ENCODE measurements at places on chromosomes 4 and X.
A peak's percentile ranks its signal among the peaks of the same experiment; 100 is the strongest.

GRCh38 chrX:17376431-17377077 is 1.6 kb downstream of the NHS start:
- peak; percentile 35 for DNase-seq

- no peak for DNase-seq
Observed at GRCh38 chr4:38076153-38076669, 116.0 kb downstream of the PTTG2 start.

GRCh38 chr4:75135068-75135825 is 202.3 kb downstream of the PARM1 start:
- no peak for DNase-seq

- no peak for DNase-seq
Observed at GRCh38 chr4:7971881-7972500, 32.3 kb upstream of the AFAP1 start.

GRCh38 chr4:78684325-78685079 is 91.6 kb upstream of the BMP2K start:
- no peak for DNase-seq

GRCh38 chr4:126547352-126547751 is 1085.4 kb upstream of the INTU start:
- no peak for DNase-seq

GRCh38 chrX:24485976-24486680 is 21.0 kb downstream of the PDK3 start:
- DNase-seq: no peak

- no peak for DNase-seq
Observed at GRCh38 chr4:89788206-89789072, 48.5 kb downstream of the SNCA start.

GRCh38 chr4:144681806-144682205 is 35.9 kb downstream of the HHIP start:
- DNase-seq: no peak

DNA sequence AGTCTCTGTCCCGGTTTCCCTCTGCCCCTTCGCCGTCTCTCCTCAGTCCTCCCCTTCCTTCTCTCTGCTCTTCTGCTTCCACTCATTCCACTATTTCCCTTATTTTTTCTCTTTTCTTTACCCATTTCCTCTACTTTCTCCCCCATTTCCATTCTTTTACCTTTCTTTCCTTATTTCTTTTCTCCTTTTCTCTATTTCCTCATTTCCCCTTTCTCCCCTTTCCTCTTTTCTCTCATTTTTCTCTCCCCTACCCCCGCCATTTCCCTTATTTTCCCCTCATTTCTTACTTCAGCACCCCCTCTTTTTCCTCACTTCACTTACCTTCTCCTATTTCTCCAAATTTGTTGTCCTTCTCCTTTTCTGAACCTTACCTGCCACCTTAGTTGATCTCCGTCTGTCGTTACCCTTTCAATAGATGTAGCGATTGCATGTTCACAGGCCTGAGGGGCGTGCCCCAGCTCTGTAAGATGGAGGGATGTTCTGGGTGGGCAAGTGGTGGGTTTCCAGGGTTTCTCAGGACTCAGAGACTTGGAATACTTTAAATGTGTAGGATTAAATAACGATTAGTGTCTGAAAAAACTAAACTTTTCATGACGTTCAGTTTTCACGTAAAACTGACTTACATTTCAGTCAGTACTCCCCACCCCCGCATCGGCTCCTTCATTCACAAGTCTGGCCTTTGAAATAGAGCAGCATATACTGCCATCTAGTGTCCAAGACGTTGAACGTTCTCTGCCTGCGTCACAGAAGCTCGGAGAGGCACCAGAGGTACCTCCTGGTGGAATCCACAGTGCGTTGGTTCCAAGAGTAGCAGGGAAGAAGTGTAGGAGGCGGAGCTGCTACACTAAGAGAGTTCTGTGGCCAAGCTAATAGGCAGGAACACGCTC is 641 bp upstream of the NCBP2L start:
- peak; percentile 63 for DNase-seq

DNA sequence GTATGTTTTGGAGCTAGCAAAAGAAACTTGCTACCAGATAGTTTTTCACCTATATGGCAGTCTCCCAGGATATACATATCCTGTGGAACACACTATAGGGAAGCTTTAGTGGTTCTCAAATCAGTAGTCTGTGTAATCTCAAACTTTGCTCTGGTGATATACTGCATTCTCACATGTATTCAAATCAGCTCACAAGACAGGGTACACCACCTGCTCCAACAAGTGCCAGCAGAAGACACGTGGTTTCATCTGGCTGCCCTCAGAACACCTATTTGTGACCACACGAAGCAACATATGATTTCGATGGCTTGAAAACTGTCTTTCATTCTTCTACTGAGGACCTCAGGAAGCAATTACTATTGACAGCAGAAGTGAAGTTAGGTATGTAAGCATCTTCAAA is 37.7 kb downstream of the BCLAF3 start:
- no peak for DNase-seq

GRCh38 chr4:166045457-166045856 is 172.4 kb downstream of the TLL1 start:
- no peak for DNase-seq

DNA sequence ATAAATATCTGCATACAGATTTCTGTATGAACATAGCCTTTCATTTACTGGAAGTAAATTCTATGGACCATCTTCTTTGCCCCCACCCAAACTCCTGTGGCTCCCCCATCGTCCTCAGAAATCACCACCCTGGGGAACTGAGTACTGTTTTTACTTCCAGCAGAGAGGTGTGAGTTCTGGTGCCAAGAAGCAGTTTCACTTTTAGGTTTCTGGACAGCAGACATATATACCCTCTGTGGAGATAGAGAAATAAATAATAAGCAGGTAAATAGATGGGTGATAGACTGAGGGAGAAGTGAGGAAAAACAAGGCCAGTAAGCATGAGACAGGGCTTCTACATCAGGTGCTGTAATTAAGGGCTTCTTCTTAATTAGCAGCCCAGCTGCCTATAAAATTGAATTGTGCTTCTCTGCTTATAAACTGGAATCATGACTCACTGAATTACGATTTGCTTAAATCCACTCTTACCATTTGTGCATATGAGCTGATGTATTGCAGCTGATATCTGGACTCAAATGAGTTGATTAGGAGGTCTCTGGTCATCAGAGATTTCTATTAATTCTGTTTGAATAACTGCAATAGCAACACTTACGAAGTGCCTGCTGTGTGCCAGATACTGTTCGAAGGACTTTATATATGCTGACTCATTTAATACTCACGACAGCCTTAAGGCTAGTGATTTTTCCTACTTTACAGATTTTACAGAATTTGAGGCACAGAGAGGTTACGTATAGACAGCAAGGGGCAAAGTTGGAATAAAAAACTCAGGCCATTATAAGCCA is 60.8 kb upstream of the DHX15 start:
- no peak for DNase-seq

- no peak for DNase-seq
Observed at GRCh38 chr4:22334155-22334554, 181.7 kb downstream of the ADGRA3 start.

DNA sequence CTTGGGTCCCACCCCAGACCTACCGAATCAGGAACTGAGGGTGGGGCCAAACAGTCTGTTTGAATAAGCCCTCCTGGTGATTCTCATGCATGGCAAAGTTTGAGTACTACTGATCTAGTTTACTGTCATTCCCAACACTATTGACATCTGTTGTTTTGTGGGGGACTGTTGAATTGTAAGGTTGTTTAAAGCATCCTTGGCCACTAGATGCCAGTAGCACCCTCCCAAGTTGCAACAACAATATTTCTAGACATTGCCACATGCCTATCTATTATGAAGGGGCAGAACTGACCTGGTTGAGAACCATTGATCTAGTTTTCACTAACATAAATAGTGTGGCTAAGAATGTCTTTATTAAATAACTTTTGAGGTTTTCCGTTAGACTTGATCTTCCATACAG is 15.1 kb downstream of the TAF9B start:
- no peak for DNase-seq

- no peak for DNase-seq
Observed at GRCh38 chr4:7381221-7381889, 53.4 kb downstream of the PSAPL1 start.

DNA sequence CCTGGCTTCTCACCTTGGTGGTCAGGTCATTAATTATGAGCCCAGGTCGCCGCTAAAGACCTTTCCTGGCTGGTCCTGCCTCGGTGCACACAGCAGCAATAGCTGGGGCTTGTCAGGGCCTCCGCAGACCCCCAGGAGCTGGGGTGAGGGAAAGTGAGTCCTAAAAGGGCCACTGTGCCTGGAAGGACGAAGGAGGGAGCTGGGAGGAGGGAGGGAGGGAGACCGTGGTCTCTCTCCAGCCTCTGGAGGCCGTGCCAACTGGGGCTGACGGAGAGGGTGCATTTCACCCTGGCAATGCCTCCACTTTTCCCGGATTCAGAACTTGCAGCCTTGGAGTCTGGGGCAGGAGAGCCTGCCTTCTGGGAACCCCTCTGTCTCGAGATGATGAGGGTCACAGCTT is 60.4 kb downstream of the CRLF2 start:
- DNase-seq: no peak

- no peak for DNase-seq
Observed at GRCh38 chr4:125725957-125726525, 411.3 kb downstream of the FAT4 start.

DNA sequence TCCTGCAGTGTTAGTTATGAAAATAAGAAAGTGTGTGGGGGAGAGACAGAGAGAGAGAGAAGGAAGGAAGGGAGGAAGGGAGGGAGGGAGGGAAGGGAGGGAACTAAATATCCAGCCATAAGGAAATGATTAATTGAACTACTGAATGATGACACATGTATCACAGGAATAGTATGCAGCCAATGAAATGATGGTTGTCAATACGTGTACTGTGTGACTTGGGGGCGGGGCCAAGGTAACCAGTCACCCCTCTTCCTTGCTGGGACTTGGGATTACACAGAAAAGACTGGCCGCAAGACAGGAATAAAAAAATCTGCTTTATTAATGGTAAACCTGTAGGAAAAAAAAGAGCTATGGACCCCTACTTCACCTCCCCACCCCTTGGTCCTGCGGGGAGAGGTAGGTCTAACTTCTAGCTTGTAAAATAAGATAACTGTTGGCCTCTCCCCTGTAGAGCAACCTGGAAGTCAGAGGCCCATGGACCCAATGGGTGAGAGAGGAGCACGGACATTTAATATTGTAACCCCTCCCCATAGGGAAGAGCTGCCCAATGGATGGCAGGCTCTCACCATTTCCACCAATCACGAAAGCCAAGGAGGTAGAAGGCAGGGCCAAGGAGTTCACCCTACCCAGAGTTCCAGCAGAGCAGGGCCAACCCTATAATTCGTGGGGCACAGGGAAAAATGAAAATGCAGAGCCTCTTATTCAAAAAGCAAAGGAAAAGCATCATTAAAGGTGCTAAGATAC is 7.4 kb downstream of the PPP2R2C start:
- DNase-seq: no peak

GRCh38 chr4:33626221-33626620 is 2618.1 kb downstream of the ARAP2 start:
- no peak for DNase-seq

DNA sequence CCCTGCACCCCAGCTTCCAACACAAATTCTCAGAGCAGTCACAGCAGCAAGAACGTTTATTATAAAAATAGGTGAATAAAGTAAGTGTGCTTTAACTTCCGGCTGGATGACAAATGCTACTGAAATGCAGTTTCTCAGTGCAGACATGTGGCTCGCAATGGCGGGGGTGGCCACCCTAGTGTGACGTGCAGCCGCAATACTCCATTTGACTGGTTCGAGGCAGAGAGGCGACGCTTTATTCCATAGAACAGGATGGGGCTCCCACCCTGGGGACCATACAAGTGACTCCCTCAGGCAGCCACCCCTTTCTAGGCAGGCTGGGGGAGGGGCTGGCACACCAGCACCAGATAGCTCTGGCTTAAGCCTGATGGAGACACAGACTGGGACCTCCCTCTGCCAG is 14.5 kb downstream of the TNIP2 start:
- DNase-seq: no peak

DNA sequence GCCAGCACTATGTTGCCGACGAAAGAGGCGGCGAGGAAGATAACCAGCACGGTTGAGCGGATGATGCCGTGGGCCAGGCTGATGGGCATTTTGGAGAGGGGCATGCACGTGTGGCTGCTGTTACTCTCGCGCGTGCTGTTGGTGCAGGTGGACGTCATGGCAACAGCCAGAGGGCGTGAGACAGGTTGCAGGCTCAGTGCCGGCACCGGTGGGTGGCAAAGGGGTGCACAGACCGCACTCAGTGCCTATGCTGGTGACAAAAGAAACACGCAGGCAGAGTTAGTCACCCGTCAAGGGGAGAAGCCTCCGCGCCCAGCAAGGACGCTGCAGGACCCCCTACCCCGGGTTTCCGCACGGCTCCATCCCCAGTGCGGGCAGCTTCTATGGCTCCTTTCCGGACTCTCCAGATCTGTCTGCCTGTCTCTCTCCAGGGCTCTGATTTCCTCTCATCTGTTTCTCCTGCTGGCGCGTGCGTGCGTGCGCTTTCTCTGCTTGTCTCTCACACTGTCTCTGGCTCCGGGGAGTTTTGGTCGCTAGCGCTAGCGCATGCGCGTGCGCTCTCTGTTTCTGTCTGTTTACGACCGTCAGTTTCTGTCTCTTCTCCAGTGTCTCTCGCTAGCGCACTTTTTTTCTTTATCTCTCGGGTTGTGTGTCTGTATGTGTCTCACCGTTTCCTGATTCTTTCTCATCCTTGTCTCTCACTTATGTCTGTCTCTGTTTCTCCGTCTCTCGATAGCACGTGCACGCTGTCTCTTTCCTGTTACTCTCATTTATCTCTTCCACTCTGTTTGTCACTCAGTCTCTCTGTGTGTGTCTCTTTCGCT is 2.1 kb downstream of the GPR101 start:
- DNase-seq: peak; percentile 46

- DNase-seq: peak; percentile 67
Observed at GRCh38 chr4:20251796-20252655, at the start of gene SLIT2. SLIT2 (plus strand) TSS chr4:20251905; CDS start chr4:20253816, 1,911 bp downstream.

DNA sequence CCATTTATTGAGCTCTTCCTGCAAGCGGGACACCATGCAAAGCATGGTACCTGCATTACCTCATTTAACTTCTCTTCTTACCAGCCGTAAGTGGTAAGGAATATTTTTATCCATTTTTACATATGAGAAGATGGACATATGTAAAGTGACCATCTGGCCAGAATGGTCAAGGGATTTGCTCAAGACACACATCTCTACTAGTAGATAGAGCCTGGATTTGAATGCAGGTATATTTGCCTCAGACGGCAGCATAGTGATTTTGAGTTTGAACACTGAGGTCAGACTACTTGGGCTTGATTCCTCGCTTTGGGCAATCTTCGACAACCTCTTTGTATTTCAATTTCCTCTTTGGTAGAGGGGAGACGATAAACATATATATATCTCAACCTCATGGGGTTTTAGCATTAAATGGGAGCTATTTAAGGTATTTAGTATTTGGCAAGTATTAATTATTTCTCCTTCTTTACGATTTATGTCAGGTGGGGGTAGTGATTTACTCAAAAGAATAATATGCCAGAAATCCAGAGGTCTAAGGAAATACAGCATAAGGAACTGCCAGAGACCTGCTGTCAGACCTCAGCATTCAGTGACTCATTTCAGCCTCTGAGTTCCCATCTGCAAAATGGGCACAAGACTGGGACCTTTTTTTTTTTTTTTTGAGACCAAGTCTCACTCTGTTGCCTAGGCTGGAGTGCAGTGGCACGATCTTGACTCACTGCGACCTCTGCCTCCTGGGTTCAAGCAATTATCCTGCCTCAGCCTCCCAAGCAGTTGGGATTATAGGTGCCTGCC is 34.6 kb upstream of the CHRNA9 start:
- no peak for DNase-seq
